ENCODE measurements at places on chromosomes 12 and 14. TPM values are rescaled to one million over a fixed set of nuclear protein-coding genes. Genes with fewer than 3 reads are reported as not detected.
A peak's percentile ranks its signal among the peaks of the same experiment; 100 is the strongest.

ASIC1 gene
- 3.5 TPM for total RNA-seq

DNA sequence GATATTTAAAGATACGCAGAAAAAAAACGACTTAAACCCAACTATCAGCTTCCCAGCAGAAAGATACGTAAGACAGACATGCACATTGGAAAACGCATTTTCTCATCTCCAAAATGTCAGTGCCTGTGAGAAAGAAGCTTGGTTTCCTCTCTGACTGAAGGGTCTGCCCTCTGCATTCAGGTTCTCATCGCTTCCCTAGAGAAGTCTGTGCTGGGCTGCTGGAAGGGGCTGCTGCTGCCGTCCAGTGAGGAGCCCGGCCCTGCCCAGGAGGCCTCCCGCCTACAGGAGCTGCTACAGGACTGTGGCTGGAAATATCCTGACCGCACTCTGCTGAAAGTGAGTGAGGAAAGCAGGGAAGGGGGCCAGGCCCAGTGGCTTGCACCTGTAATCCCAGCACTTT is 4.7 kb upstream of the PFDN5 start:
- no peak for DNase-seq

DNA sequence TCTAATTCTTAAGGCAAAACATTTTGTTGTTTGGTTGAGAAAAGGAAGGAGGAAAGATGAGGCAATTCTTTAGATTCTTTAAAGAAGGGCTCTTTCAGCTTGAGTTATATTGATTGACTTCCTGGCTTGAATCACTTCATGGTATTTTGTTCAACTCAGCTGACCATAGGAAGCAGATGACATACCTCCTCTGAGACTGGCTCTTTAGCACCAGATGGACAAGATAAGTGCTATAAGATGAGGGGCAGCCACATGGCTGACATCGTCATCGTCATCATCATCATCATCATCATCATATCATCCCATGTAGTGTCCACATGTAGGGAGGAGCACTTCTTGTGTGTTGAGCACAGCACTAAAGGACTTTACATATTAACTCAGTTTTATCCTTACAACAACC is 81.3 kb downstream of the SSPN start:
- no peak for DNase-seq

GLI1 gene
- 4.0 TPM for total RNA-seq

- peak; percentile 40 for DNase-seq
Observed at GRCh38 chr12:108447168-108447832, 67.8 kb upstream of the FICD start.

DNA sequence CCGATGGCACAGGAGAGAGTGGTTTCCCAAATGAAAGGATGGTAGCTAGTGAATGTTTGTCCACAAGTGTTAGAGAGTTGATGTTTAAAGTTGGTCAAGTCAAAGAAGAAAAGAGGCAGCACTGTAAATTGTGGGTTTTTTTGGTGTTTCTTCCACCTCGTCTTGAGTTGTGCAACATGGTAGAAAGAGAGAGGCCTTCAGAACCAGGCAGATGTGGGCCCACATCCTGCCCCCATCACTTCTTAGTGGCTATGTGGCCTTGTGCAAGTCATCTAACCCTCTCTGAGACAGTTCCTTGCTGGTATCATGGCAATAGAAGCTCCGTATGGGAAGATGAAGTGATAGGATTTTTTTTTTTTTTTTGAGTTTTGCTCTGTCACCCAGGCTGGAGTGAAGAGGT is 60.8 kb downstream of the NDUFA12 start:
- DNase-seq, result no peak

TPH2 gene
- total RNA-seq, result not detected

DNA sequence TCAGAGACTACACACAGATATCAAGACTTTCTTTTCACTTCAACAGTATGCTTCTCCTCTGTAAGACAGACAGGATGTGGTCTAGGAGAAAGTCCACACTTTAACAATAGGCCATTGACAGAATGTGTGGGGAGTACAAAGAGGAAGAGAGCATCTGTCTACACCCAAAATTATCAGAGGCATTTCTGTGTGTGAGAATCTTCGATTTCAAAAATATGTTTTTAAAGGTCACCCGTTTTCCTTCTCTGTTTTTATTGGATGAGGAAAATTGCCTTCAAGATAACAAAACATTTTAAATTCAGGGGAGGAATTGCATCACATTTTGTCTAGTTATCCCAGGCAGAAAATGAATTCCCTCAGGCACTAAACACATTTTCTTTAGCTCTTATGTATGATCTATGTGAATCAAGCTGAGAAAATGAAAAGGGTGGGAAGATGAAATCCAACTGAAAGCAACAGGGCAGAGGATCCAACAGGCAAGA is 16.4 kb downstream of the NAV3 start:
- no peak for DNase-seq

DNA sequence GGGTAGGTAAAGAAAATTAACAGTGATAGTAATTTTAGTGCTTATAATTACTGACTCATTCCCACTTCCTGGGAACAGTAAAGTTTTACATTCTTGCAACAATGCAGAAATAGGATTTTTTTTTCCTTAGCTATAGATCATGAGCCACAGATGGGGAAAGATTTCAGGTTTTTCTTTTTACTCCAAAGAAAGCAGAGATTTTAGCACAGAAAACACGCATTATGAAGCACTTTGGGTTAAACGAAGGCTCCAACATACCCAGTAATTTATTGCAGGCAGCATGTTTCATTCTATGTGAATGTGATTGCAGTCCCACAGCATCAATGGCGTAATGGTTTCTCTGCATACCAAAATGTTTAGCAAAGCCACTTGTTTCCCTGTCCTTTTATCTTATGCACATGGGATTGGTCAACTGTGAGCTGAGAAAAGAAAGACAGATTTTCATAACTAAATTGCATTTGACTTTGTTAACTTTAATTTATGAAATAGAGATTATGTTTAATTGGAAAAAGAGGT is 124.6 kb upstream of the E2F7 start:
- DNase-seq, result peak; percentile 6

GRCh38 chr14:77707355-77707723 is 484 bp downstream of the ALKBH1 start:
- DNase-seq, result no peak

- no peak for DNase-seq
Observed at GRCh38 chr14:97874394-97874793, 1077.2 kb downstream of the VRK1 start.

DNA sequence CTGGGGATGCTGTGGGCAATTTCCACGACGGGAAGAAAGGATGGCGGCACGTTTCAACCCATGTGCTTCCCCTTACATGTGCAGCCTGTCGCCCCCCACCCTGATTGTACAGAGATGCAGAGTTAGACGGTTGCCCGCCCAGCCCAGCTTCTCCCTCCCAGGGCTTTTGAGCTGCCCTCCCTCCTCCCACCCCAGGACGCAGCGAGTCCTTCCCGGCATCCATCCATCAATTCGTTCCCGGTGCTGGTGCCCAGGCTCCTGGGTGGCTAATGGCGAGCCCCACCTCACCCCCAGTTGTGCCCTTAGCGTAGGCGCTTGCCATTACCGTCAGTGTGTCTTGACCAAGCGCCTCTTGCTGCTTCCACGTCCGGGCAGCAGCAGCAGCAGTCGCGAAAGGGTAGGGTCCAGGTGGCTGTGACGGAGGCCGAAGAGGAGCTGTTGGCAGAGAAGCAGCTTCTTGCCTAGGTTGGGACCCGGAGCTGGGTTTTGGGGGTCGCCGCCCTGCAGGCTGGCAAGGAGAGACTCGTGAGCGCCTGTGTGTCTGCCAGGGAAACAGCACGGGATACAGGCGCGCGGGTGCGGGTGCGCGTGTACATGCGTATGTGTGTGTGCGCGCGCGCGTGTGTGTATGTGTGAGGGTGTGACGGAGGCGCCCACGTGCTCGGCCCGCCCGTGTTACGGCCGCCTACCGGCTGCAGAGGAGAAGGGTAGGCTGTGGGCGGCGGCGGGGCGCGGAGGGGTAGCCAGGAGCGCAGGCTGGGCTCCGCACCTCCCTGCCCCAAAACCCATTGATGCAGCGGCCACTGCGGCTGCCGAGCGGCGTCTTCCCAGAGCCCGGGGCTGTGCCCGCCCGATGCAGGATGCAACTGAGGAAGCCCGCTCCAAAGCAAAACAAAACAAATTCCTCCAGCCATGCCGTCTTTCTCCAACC is at the start of gene SLC6A15:
Gene SLC6A15, minus strand, starts transcription at position 602 of the 931 bp plus-strand sequence. CDS start 20,679 bp downstream, outside the sequence.
- DNase-seq, result peak; percentile 88

NKX2-1 gene
- total RNA-seq, result 13.4 TPM

NTN4 gene
- total RNA-seq, result 50.7 TPM

PPP4R4 gene
- total RNA-seq, result 1.2 TPM

MDGA2 gene
- total RNA-seq, result not detected

SCNN1A gene
- total RNA-seq, result 486 TPM

GRCh38 chr12:130680451-130680990 is 35.6 kb downstream of the RIMBP2 start:
- DNase-seq, result no peak

- DNase-seq, result no peak
Observed at GRCh38 chr12:113565368-113565767, 93.7 kb upstream of the LHX5 start.

DNA sequence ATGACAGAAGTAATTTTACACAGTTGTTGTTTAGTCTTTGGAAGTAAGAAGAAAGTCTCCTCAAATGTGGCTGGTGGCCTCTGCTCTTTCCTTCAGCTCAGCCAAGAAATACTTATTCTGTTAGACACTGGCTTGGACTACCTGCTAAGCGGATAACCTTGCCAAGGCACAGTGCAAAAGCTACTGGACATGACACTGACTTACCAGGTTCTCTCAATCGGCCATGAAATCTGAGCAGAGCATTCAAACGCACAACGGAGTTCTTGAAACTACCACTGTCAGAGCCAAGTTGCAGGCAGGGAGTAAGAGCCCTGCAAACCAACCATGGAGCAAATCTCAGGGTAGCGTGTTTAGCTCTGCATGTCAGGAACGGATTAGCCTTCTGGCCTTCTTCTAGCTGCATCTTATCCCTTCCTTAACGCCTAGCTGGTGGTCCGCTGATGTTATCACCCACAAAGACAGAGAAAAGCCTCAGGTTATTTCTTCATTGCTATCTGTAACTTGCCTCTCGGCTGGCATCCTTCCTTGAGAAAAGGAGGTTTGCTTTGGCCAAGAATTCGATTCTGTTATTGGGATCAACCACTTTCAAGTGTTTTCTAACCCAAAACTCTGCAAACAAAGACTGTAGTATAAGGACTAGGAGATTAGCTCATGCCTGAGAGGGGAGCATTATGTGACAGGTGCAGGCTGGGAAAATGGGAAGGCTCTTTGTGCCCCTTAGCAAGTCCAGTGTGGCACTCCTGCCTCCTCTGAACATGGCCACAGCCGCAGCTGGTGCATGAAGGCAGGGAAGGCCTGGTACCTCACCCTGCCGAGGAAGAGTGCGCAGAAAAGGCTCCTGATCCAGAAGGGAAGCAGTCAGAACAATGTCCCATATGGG is 223.4 kb downstream of the GLT1D1 start:
- no peak for DNase-seq

DNA sequence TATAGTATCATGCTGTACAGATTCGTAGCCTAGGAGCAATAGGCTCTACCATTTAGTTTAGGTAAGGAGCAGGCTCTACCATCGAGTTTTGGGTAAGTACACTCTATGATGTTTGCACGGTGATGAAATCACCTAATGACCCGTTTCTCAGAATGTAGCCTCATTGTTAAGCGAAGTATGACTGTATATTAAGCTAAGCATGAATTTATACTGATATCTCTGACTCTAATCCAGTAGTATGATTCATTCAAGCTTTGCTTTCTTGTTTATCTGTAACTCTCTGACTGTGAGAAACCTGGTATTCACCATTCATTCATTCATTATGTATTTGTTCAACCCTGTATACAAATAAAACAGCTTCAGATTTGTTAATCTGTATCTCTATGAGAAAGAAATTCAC is 283.9 kb upstream of the PRICKLE1 start:
- no peak for DNase-seq

DNA sequence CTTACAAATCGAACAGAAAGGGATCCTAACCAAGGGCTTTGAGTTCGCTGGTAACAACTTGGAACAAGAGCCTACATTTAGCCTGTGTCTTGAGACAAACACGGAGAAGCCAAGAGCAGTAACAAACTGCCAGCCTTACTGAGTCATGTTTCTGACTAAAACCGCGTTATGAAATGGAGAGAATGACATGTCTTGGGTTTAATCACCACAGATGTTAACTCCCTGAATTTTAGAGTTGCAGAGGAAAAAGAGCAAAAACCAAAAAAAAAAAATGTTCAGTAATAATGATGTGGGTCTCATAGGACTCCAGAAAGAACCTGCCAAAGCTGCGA is 1.0 kb downstream of the BLTP3B start:
- DNase-seq, result no peak

SMCO3 gene
- total RNA-seq, result not detected

LIN7A gene
- 0.45 TPM for total RNA-seq
